ENCODE measurements at places on chromosomes 1 and 21.

DNA sequence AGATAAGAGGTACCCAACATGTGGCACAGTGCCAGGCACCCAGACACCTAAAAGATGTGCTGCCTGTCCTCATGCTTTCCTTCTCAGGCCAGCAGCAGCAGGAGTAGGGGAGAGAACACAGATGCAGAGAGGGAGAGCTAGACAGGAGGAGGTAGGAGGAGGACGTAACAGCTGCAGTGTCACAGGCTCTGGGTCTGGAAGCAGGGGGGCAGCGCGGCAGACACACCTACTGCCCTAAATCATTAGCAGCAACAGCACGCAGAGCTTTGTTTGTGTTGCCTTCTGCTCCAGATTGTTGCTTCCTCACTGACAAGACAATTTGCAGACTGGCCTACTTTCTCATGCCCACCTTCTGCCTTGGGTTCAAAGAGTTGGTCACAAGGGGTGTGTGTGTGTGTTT is 196.7 kb upstream of the DAB1 start:
- peak; percentile 38 for DNase-seq

GRCh38 chr1:183592733-183593132 is 2.5 kb upstream of the NCF2 start:
- no peak for DNase-seq

- DNase-seq, result no peak
These were observed 253.7 kb downstream of the CACNA1E start for GRCh38 chr1:181737056-181737455.

GRCh38 chr1:212291505-212292134 is 6.4 kb downstream of the PPP2R5A start:
- DNase-seq, result no peak

DNA sequence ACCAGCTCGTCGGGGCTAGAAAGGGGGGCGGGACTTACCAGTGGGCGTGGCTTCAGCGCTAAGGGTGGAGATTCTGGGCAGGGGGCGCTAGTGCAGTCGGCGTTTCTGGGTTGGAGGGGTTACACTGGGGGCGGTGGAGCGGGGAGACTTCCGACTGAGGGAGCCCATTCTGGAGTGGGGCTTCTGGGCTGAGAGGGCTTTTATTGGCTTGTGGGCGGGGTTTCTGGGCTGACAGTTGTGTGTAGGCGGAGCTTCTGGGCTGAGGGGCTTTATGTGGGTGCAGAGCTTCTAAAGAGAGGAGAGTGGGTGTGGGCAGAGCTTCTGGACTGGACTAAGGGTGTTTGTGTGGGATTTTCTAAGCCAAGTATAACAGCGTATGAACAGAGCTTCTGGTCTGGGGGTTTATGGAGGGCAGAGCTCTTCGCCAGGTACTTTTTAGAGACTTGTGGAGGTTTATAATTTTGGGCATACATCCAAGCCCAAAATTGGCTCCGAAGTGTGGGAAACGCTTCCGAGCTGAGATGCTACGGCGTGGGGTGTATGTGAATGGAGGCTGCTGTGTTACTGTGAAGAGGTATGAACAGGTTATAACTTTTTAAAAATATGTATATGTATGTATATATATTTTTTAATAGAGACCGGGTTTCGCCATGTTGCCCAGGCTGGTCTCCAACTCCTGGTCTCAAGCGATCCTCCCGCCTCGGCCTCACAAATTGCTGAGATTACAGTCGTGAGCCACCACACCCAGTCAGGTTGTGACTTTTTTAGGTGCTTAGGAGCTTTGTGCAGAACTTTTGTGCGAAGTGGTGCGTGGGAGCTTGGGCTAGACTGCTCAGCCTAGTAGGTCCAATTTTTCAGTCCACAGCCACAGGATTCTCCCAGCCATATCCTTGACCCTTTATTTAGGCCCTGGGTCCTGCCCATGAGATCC is 825 bp downstream of the TMEM39B start:
- no peak for DNase-seq

DNA sequence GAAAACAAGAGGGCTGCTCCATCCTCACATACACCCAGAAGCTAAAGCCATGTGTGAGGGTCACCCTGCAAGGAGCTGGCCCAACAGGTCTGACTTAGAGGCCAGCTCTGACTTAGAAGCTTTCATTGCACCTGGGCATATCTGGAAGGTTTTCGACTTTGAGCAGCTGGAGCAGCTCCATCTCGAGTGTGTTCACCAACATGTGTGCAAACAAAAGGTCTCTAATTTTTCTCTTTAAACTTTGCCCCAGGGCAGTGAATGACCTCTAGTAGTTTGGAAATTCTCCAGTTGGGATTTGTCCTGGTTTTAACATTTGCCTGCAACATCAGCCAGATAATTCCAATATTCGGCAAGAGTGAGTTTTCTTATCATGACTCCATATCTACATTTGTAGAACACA is 108.3 kb downstream of the TNR start:
- DNase-seq, result no peak

DNA sequence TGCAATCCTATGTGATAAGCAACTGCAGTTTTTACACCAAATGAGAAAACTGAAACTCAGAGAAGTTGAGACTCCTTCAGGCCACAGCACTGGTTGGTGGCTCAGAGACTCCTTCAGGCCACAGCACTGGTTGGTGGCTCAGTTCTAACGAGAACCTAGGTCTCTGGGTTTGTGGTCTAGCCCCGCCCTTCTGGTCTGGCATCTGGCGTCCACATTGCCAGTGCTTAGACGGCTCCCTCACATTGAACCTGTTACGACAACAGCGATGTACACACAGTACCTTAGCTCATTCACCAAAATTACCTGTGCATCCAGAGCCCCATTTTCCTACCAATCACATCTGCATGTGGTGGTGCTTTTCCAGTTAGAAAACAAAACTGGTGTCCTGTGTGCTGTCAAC is 66.1 kb downstream of the NID1 start:
- no peak for DNase-seq

- DNase-seq, result no peak
These were observed 16.0 kb upstream of the STUM start for GRCh38 chr1:226532553-226532952.

Data from right cardiac atrium (tissue), 5 donors.